ENCODE measurements at places on chromosomes 7 and 10. TPM values are rescaled to one million over a fixed set of nuclear protein-coding genes. Genes with fewer than 3 reads are reported as not detected.
A peak's percentile ranks its signal among the peaks of the same experiment; 100 is the strongest.

DNA sequence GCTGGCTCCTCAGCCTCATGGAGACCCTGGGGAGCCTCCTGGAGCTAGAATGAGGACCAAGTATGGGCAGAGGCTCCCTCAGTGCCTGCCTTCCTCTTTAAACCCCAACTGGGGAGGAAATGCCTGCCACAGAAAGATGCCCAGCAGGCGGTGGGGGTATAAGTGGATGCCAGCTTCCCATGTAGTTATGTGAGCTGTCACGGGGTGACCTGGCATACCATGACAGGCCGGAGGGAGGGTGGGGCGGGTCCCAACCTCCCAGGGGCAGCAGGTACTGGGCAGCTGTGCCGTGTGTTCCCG is 35.0 kb downstream of the COL13A1 start:
- no peak for DNase-seq
- no peaks in the 10 kb centered on the region for H3K36me3 ChIP-seq
- H3K4me3 ChIP-seq: no peak overlapping the region
- H3K27ac ChIP-seq: no peak overlapping the region

- H3K27me3 ChIP-seq: no peaks in the 10 kb centered on the region
- H3K4me3 ChIP-seq: no peak overlapping the region
- peaks cover 5% of the 10 kb centered on the region for H3K36me3 ChIP-seq
- DNase-seq: no peak
- no peak overlapping the region for H3K27ac ChIP-seq
Observed at GRCh38 chr7:676246-676971, 50.1 kb upstream of the DNAAF5 start.

GRCh38 chr10:48449501-48450232 is 143.2 kb downstream of the MAPK8 start:
- no peaks in the 10 kb centered on the region for H3K27me3 ChIP-seq
- no peak overlapping the region for H3K4me3 ChIP-seq
- no peak for DNase-seq
- H3K36me3 ChIP-seq: no peaks in the 10 kb centered on the region
- no peak overlapping the region for H3K27ac ChIP-seq

DNA sequence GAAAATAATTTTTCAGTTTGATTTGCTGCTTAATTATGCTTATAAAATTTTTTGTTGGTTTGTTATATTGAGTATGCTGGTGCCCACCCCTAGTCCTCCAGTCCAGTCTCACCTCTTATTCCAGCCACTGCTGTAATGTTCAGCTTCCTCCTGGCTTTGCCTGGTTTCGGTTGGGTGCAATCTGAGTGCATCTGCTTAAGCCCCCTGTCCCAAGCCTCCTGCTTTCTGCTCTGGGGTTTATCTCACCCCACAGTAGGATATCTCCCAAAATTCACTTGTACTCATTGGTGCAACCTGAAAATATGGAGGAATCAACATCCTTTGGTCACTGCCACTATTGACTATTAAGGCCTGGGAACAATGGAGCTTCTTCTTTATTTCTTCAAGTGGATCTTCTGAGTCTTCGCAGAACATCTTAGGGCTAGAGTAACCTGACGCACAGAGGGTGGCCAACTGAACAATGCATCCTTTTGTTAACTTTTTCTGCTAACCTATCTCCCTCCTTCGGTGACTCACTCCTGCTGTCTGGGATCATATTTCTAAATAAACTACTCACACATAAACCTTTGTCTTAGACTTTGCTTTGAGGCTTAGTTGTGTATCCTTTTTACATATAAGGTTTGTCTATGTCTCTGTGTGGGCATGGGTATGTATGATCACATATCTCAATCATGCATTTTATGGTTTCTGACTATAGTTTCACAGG is 19.1 kb upstream of the SOSTDC1 start:
- no peaks in the 10 kb centered on the region for H3K27me3 ChIP-seq
- H3K4me1 ChIP-seq: no peaks in the 10 kb centered on the region
- H3K36me3 ChIP-seq: no peaks in the 10 kb centered on the region
- H3K4me3 ChIP-seq: no peak overlapping the region
- no peak for DNase-seq

DNA sequence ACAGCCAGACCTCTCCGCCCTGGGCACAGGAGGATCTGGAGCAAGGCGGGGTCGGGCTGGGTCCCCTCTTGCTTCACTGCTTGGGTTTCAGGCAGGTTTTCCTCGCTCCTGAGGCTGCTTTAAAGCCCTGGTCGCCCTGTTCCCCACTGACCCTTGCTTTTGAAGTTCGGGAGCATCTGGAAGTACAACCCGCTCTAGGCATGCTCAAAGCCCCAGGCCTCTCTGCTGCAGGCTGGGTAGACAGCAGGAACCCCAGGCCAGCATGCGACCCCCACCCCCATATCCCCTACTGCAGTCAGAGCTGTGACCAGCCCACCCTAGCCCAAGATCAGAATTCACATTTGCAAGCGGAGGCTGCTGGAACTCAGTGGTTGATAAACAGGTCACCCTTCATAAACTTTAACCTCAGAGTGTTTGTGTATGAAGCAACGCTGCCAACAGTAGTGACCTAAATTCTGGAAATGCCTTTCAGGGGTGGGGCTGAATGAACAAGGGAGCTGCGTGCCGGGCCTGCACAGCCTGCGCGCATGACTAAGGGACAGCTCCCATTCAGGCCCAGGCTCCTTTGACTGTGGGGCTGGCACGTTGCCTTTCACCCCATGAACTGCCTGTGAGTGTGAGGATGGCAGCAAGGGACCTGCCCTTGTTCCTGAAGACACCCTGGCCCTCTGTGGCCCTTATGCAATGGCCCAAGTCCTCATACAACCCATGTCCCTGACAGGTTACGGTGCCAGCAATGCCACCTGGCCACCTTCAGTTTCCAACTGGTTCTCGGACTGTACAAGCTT is 52.5 kb downstream of the PROSER2 start:
- no peak overlapping the region for H3K4me3 ChIP-seq
- no peaks in the 10 kb centered on the region for H3K27me3 ChIP-seq
- peak; percentile 93 for DNase-seq

DNA sequence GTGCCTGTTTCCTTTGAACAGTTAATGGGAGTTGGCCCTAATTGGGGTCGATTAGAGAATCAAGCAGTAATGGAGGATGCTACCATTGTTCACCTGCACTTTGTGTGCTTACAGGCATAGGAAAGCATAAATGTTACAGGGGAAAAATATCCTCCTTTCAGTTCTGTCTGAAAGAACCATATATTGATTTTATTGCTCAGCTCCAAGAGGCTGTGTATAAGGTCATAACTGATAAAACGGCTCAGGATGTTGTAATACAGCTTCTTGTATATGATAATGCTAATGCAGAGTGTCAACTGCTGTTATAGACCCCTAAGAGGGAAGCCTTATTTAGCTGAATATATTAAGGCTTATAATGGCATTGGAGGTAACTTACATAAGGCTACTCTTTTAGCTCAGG is 32.9 kb upstream of the AKR1C2 start:
- no peak overlapping the region for H3K27ac ChIP-seq
- no peaks in the 10 kb centered on the region for H3K36me3 ChIP-seq
- no peaks in the 10 kb centered on the region for H3K4me1 ChIP-seq
- no peak for DNase-seq
- H3K4me3 ChIP-seq: no peak overlapping the region

DNA sequence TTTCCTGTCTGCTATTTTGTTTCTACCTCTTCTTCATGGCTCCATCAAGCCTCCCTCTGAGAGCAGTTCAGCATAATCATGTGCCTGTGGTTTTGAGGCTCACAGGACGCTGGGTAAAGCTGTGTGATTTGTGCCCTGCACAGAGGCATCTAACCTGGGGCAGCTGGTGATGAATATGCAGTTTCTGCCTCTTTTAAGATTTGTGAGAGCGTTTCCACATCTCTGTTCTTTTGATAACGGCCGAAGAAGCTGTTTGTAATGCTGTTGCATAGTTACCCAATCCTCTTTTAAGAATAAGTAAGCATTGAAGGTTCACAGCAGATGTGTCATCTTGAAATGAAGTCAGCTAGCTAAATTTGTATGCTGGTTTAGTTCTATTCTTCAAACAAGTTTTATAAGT is 45.2 kb downstream of the PNLIPRP3 start:
- no peaks in the 10 kb centered on the region for H3K4me1 ChIP-seq

FAM25G gene
- total RNA-seq: not detected

GRCh38 chr7:28729281-28729680 is 228.8 kb downstream of the TRIL start:
- no peak overlapping the region for H3K27ac ChIP-seq
- peaks cover 2% of the 10 kb centered on the region for H3K27me3 ChIP-seq
- H3K4me3 ChIP-seq: no peak overlapping the region

- H3K4me1 ChIP-seq: no peaks in the 10 kb centered on the region
- H3K36me3 ChIP-seq: no peaks in the 10 kb centered on the region
- DNase-seq: no peak
- no peaks in the 10 kb centered on the region for H3K27me3 ChIP-seq
- no peak overlapping the region for H3K4me3 ChIP-seq
Observed at GRCh38 chr7:33798686-33799325, 106.5 kb upstream of the BMPER start.

DNA sequence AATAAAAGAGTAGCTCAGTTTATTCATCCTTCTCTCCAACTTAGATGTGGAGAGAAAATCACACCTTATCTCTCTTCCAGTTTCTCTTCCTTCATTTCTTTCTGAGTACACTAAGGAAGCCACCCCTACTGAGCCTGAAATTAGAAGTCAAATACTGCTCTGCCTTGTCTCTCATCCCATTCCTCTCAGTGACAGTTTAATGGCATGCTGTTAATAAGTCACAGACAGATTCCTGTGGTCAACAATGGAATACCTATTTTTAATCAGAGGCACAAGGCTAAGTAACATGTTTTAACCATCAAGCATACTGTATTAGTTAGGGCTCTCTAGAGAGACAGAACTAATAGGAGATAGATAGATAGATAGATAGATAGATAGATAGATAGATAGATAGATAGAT is 253.2 kb downstream of the HTR7 start:
- no peaks in the 10 kb centered on the region for H3K27me3 ChIP-seq
- no peaks in the 10 kb centered on the region for H3K4me1 ChIP-seq
- H3K27ac ChIP-seq: no peak overlapping the region
- DNase-seq: no peak
- H3K36me3 ChIP-seq: no peaks in the 10 kb centered on the region

All from kidney (tissue), 22 donors.